A673 (cell line): ENCODE measurements at places on chromosomes 7 and 10.

DNA sequence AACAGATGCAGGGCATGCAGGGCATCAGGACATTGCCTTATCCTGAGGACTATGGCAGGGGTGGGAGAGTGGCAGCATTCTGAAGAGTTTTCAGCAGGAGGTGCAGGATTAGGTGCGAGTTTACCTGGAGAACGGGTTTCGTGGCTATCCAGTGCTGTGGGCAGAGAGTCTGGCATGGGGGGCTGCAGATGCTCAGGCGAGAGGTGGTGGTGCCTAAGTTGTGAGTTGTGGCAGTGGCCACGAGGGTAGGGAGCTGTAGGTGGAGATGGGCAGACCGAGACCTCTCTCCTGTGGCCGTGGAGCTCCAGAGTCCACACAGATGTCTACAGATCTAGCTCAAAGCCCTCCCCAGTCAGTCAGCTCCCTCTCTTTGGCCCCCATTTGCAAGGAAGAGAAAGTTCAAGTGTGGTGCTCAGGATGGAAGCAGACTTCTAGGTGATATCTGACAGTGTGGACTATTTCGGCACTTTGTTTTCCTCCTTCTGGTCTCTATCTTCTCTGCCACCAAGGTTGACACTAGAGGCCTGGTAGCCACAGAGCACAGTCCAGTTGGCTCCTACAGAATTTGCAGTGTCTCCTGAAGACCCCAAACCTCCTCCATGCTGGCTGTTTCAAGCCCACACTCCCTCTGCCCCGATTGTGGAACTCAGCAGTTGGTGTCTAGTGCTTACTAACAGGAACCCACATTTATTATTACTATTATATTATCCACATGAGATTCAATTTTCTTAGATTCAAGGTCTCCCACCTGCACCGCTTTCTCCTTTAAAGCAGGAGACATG lies 955.7 kb upstream of the ZNF722 start:
- DNase-seq = no peak

DNA sequence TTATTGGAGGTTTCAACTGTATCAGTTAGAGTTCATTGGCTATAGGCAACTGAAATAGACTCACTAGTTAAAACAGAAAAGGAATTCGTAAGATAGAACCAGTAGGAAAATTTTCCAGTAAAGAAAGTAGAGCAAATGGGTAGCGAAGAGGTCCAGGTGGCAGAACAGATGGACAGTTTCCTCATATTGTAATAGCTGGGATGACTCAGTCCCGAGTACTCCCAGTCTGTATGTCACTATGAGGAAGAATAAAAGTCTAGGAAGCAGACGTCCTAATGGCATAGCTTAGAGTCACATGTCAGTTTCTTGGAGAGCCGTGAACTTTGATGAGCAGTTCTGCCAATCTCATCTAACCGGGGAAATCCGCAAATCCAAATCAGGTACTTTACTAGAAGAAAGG lies 95.3 kb downstream of the RNF32 start:
- no peak for DNase-seq

- no peak for DNase-seq
Observed at GRCh38 chr10:75654171-75654771, 222.8 kb downstream of the LRMDA start.

DNA sequence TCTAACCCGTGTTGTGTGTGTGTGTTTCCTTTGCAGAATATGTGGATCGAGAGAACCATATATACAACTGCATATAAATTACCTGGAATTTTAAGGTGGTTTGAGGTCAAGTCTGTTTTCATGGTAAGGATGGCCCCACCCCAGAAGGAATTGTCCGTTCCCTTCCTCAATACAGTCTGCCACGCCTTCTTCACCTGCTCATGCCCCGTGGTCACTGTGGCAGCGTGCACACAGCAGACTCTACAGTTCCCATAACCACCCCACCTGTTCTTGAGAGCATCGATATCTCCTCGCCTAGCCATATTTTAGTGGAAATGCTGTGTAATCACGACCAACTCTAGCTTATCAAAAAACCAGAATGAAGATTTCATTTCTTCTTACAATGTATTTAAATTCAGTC lies 134.0 kb upstream of the NPS start:
- no peak for DNase-seq

- peak; percentile 57 for DNase-seq
Observed at GRCh38 chr10:103564776-103565520, 71.4 kb downstream of the NEURL1 start.

GRCh38 chr7:92737706-92738105 lies 98.7 kb downstream of the CDK6 start:
- no peak for DNase-seq

GRCh38 chr7:56291-56913 lies 136.0 kb upstream of the FAM20C start:
- no peak for DNase-seq
